ENCODE measurements at places on chromosomes 3 and 15. TPM values are rescaled to one million over a fixed set of nuclear protein-coding genes. Genes with fewer than 3 reads are reported as not detected.
A peak's percentile ranks its signal among the peaks of the same experiment; 100 is the strongest.

DNA sequence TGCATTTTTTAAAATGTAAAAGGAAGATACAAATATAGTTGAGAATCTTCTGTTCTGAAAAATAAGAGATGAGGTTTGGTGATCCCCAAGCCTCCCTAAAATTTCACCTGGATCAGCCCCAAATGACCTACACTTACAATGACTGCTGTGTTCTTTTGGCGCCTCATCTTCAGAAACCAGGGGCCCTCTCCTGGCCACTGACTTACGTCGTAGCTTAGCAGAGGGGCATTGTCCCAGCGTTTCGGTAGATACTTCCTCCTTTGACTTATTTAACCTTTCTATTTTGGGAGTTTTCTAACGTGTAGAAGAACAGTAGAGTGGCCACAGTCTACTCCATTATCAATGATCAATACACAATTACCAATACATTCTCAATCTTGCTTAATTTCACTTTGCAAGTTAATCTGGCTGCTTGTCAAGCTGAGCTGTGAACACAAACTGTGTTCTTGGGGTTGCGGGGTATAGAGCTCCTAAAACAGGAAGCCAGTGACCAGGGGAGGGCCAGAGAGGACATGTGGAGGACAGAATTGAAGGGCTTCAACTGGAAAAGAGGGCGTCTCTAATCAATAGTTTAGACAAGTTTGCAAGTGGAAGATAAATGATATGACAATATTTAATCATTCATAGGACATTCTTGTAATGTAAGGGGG is 419.5 kb downstream of the LPP start:
- peak; percentile 1 for DNase-seq

GRCh38 chr15:52171386-52171785 is 19.8 kb downstream of the GNB5 start:
- no peak for DNase-seq

The LINGO1 gene
- total RNA-seq = 11.9 TPM

DNA sequence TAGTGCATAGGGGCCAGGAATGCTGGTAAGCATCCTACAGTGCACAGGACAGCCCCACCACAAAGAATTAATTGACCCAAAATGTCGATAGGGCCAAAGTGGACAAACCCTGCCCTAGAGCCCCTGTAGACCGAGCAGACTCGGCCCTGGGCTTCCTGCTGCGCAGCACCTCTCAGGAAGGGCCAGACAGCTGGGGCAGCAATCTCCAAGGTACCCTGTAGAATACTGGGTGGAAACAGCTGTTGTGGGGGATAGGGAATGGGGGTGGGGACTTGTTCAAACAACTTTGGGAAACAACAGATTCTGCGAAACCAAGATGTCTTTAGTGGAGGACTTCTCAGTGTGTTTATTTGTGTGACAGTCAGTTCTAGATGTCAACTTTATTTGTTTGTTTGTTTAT is 67.1 kb downstream of the MRPL46 start:
- no peak for DNase-seq
